ENCODE measurements at places on chromosomes 7 and 10.

- DNase-seq, result no peak
These were observed 1020.6 kb downstream of the XPNPEP1 start for GRCh38 chr10:108902619-108903285.

DNA sequence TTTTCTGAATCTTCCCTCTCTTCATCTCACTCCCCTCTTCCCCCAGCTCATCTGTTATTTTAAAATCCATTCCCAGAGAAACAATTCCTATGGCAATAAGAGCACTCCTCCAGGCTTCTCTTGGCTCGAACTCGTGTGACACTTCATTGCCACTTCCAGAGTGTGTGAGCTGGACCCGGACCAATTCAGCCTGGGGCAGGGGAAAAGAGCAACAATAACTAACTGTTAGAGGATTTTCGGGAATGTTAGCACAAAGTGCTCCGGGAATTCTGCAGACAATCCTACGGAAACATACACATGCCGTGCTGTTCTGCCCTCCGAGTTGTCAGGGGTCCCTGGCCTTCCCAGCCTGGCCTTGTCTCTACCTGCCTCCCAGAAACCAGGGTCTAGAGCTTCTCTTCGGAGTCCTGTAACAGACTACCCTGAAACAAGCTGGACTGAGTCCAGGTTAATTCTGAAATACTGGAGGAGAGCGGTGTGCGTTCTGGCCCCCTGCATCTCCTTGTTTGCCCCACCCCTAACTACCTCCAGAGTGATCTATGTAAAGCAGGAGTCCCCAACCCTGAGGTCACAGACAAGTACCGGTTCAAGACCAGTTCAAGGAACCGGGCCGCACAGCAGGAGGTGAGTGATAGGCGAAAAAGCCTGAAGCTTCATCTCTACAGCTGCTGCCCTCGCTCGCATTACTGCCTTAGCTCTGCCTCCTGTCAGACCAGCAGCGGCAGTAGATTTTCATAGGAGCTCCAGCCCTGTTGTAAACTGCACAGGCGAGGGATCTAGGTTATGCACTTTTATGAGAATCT lies 11.3 kb downstream of the COL26A1 start:
- DNase-seq, result no peak

DNA sequence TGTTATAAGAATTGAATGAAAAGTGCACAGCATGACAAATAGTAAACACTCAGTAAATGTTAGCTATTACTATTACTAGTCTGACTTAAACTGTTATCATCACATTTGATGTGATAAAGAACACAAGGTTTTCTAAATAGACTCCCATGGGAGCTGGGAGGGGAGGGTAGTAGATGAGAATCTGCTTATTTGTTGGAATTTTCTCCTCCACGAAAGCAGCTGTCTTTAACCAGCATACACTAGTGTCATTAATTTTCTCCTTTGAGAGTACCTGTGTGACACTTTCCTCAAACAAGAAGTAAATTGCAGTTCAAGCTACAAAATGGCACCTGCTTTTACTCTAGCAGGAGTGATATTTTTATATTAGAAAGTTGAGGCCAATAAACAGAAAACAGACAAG lies 200.1 kb downstream of the SKAP2 start:
- DNase-seq, result no peak

DNA sequence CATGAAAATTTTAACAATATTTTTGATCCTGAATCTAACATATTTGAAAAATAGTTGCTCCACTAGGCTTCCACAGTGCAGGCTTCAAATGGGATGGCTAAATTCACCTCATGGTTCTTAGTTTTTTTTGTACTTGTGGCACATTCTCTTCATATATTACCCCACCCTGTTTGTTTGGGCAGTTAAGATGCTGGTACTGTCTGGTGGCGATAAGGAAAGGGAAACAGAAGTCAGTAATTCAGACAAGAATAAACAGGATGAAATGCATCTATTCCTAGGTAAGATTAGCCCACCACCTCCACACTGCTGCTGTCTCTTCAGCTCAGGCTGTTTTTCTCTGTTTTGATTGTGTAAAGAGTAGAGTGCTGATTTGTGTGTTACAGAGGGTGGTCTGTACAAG lies 44.2 kb downstream of the GLRX3 start:
- no peak for DNase-seq

DNA sequence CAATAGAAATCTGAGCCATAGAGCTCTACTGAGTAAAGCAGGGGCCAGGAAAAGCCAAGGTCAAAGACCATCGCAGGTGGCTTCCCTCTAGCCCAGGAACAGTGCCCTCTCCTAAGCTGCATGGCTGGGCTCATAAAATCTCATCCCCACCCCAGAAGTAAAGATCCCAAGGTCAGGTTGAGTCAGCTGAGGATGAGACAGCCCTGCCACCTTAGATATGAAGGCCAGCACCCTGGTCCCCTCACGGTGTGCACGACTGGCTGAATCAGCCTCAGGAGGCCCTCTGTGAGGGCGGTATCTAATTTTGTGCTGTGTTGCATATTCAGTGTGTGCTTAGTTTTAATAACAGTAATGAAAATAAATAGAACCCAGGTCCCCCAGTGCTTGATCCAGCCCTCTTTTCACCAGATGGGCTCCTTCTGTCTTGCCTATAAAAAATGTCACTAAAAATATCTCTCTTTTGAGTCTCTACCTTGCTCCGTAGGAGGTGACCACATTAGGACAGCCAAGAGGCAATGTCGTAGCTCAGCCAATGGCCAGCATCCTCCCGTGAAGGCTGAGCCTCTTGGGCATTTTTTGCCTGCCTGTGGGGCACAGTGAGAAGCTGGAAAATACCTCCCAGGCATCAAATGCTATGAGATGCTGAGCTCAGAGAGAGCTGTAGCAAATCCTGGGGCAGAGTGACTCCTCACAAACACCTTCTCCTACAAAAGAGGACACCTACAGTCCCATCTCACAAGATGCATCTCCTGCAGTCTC lies 424.0 kb downstream of the PLXNA4 start:
- no peak for DNase-seq

- DNase-seq, result no peak
These were observed 62.9 kb upstream of the MKRN1 start for GRCh38 chr7:140542228-140542603.

DNA sequence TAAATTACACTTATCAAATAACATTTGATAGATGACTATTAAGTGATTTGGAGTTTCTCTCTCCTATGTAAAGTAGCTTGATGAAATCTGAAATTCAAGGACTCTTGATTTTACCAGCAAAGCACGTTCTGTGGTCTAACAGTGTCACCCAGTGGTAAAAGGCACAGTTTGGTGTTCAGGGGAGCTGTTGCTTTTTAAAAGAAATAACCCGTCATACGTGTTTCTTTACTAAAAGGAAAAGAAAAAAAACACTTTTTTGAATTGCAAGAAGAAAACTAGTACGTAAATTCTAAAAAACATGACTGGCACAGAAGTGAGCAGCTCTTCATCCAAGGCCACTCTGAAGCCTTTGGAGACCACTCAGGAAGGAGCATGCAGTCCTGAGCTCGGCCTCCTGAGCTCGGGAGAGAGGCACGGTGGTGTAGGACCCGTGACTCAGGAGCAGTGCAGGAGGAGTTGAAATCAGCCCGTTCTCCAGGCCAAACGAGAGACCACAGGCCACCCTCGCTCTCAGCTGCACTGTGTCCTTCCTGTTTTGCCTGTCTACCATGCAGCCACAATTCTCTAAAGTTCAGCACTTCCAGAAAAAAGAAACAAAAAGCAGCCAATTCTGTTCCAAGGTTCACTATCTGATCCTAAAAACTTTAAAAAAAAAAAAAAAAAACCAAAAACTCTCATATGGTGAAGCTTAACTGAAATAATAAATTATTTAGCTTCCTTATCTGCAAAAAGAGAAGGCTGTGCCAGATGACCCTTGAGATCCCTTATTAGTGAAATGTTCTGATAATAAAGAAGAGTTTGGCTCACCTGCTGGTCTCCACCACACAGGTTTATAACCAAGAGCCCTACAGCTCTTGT lies 212.6 kb upstream of the FRMD4A start:
- no peak for DNase-seq

DNA sequence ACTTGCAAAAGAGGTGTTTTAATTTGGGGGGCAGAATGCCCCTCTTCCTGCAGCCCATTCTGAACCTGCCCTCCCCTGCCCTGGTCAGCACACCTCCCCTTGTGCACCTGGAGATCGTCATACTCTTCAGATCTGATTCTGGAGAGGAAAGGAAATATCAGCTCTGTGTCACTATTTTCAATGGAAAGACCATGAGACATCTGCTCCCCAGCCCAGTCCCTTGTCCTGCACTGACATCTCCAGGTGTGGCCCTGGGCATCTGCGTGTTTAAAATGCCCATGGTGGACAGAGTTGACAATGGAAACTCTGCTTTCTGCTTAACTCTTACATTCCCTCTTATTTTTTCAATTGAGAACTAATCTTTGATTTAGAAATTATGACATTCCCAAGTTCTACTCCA lies 41.6 kb upstream of the RASGEF1A start:
- DNase-seq, result no peak

Measured in KG1 (cell line).